ENCODE measurements at places on chromosomes 12 and 14.

DNA sequence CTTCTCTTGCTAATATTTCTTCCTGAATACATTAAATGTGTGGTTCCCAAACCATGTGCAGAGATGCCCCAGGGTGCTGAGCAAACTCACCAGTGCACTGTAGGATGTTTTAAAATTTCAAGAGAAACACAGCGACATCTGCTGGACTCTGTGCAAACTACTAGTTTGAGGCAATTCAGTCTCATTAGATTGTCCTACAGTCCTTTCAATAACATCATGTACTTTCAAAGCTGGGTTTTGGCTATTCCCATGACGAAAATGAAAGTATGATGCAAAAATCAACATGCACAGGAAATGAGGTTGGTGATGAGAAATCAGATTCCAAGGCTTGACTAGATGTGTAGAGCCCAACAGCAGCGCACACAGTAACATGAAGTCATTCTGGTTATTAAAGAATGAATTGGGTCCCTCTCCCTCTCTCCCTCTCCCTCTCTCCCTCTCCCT, 66.3 kb downstream of the CLIP1 start:
- DNase-seq, result peak; percentile 71

DNA sequence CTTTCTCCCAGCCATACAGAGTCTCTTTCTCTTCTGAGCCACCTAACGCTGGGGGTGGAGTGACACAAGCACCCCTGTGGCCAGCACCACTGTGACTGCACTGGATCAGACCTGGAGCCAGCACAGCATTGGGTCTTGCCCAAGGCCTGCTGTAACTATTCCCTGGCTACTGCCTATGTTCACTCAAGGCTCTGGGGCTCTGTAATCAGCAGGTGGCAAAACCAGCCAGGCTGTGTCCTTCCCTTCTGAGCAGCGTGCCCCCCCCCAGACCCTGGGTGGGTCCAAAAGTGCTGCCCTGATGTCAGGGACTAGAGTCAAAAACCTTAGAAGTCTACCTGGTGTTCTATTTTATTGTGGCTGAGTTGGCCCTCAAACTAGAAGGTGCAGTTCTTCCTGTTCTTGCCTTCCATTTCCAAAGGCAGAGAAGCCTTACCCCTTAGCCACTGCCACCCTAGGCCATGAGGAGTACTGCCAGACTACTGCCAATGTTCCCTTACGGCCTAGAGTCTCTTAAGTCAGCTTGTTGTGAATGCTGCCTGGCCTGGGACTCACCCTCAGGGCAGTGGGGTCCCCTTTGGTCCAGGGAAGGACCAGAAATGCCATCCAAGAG, 49.9 kb downstream of the PELI2 start:
- no peak for DNase-seq

- no peak for DNase-seq
Measured at GRCh38 chr12:90548595-90548994, 406.4 kb downstream of the CCER1 start.

- no peak for DNase-seq
Measured at GRCh38 chr12:112870267-112870980, 36.3 kb upstream of the OAS1 start.

GRCh38 chr14:83614956-83615355, 1915.0 kb upstream of the FLRT2 start:
- no peak for DNase-seq

DNA sequence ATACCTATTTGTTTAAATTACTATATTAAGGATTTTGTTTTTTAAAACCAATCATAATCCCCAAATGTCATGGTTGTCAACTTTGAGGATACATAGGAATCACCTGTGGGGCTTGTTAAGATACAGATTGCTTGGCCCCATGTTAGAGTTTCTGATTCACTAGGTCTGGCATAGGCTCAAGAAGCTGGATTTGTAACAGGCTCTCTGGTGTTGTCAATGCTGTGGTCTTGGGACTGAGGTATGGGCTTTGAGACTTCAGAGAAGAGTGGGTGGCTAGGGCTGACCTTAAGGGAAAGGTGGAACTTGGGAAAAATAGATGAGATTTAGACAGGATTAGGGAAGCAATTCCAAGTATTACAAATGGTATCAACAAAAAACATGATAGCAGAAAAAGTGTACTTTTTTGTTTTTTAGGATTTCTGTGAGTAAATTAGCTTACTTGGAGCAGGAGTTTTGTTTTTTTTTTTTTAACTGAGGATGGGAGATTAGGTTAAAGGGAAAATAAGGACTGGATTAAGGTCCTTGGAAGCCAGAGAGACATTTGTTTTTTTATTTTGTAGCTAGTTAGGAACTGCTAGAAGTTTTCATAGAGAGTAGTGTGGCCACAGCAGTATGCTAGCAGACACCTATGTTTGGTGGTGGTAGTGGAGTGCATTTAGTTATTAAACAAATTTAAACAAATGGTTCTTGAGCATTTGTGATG, 88.6 kb downstream of the RAD51B start:
- DNase-seq, result peak; percentile 58
